Esophagus muscularis mucosa (tissue), 4 donors: ENCODE measurements at places on chromosomes 16 and 17. TPM values are rescaled to one million over a fixed set of nuclear protein-coding genes. Genes with fewer than 3 reads are reported as not detected.

GRCh38 chr17:6435968-6436367 lies 1.0 kb upstream of the AIPL1 start:
- H3K27me3 ChIP-seq: peaks cover 52% of the 10 kb centered on the region
- DNase-seq: no peak
- no peaks in the 10 kb centered on the region for H3K36me3 ChIP-seq

DNA sequence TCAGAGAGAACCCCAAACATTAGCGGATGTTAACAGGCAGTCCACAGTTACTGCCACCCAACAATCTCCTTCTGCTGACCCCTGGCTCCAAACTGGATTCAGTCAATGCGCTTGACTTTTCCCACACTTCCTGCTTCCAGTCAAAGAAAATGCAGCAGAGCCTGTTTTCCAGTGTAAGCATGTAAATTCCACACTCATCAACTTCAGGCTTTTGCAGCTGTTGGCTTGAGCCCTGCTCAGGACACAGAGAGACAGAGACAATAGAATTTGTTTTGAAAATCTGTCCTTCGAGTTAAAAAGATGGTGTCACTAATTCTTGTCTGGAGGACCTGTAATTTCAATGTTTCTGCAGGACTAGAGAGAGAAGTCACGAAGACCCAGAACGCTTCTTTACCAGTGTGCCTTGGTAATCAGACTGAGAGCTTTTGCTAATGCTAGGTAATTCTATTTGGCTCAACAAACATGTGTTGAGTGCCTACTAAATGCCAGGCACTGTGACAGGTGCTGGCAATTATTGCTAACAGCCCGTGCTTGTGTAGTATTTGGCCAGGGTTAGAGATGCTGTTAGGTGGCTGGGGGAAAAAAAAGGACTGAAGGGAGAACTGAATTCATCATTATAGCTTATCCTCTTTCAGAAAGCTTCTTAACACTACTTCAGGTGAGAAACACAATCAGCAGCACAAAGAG lies 32.5 kb downstream of the HOXB1 start:
- no peaks in the 10 kb centered on the region for H3K27me3 ChIP-seq
- H3K36me3 ChIP-seq: no peaks in the 10 kb centered on the region
- no peak for DNase-seq
- peaks cover 18% of the 10 kb centered on the region for H3K4me1 ChIP-seq
- no peak overlapping the region for H3K27ac ChIP-seq
- H3K4me3 ChIP-seq: no peak overlapping the region

GRCh38 chr17:3877220-3877619 lies 15.6 kb downstream of the CAMKK1 start:
- no peak overlapping the region for H3K27ac ChIP-seq
- H3K4me1 ChIP-seq: peaks cover 14% of the 10 kb centered on the region
- no peak overlapping the region for H3K4me3 ChIP-seq
- no peaks in the 10 kb centered on the region for H3K27me3 ChIP-seq
- H3K36me3 ChIP-seq: peaks cover 20% of the 10 kb centered on the region
- no peak for DNase-seq

- no peak for DNase-seq
- peaks cover 61% of the 10 kb centered on the region for H3K4me1 ChIP-seq
- H3K36me3 ChIP-seq: no peaks in the 10 kb centered on the region
- peak overlapping the region; percentile 77 for H3K27ac ChIP-seq
- H3K4me3 ChIP-seq: peak overlapping the region; percentile 58
Observed at GRCh38 chr16:87491522-87492290, 1.1 kb downstream of the ZCCHC14 start.

GRCh38 chr16:49504626-49505025 lies 131.0 kb downstream of the C16orf78 start:
- H3K27ac ChIP-seq: no peak overlapping the region
- no peak for DNase-seq
- H3K36me3 ChIP-seq: no peaks in the 10 kb centered on the region
- no peaks in the 10 kb centered on the region for H3K4me1 ChIP-seq
- no peak overlapping the region for H3K4me3 ChIP-seq
- H3K27me3 ChIP-seq: no peaks in the 10 kb centered on the region

The UTS2R gene
- total RNA-seq: not detected

DNA sequence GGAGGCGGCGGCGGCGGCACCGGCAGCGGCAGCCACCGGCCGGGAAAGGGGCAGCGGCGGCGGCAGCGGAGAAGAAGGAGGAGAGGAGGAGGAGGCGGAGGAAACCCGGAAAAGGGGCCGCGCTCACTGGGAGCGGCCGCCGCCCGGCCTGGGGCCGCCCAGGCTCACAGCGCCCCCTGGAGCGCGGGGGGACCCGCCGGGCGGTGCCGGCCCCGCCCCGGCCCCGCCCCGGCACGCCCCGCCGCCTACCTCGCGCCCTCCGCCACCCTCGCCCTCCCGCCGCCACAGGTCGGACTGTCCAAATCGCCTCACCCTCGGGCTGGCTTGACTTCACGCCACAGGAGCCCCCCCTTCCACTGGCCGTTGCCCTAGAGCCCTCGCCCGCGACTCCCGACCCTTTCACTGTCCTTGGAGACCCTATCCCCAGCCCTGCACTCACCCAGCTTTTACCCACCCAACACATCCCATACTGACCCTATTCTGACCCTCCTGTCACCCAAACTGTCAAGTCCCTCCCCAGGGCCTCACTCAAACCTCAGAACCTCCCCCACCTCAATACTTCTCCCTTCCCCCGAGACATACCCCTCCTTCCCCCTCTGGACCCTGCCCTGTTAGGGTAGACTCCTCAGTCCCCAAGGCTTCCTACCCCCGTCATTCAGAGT lies at the start of gene CSNK2A2:
TSS of gene CSNK2A2 (minus strand) at position 85 of the 662 bp plus-strand sequence. CDS start 370 bp downstream, outside the sequence.
- peak within 1 kb of the TSS; percentile 64 for H3K27ac ChIP-seq
- no peak for DNase-seq
- H3K4me3 ChIP-seq: peak within 1 kb of the TSS; percentile 83
- peaks cover 29% of the 10 kb centered on the region for H3K4me1 ChIP-seq

DNA sequence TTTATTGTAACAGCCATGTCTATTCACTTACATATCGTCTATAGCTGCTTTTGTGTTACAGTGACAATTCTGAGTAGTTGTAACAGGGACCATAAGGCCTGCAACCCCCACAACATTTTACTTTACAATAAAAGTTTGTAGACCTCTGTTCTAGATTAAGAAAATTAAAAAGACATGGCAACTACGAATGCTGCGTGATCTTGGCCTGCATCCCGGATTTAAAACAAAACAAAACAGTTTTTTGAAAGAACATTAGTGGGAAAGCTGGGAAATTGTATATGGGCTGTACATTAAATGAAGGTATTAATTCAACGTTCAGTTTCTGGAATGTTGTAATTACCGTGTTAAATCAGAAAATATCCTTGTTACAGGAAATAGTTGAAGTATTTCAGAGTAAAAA lies 64.1 kb downstream of the RMI2 start:
- DNase-seq: no peak
- H3K4me3 ChIP-seq: no peak overlapping the region
- no peak overlapping the region for H3K27ac ChIP-seq
- no peaks in the 10 kb centered on the region for H3K4me1 ChIP-seq

The CCL16 gene
- not detected for total RNA-seq

GRCh38 chr17:33302394-33302793 lies 9.3 kb upstream of the ASIC2 start:
- no peaks in the 10 kb centered on the region for H3K36me3 ChIP-seq
- DNase-seq: no peak
- H3K4me1 ChIP-seq: no peaks in the 10 kb centered on the region
- H3K27me3 ChIP-seq: no peaks in the 10 kb centered on the region
- no peak overlapping the region for H3K4me3 ChIP-seq
- H3K27ac ChIP-seq: no peak overlapping the region

DNA sequence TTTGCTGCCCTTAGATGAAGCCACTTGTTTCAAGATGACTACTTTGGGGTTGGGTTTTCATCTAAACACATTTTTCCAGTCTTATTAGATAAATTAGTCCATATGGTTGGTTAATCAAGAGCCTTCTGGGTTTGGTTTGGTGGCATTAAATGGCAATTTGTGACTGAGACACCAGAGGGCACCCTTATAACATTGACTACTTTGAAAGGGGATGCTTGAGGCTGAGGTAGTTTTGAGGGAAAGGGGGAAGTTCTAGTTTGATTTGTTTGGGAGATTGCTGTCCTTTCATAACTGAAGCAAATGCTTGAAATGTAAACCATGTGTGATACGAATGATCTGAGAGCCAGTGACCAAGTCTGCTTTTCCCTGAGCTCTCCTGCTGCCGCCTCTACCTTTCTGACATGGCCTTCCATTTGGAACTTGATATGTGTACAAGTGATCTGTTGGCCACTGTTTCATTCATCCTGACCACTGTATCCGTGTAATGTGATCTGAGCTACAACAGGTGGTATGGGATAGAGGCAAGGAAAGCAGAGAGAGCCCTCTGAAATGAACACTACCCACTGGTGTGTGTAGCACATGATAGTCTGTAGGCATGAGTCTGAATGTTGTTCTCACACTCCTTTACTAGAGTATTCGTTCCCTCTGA lies 5.8 kb upstream of the RARA start:
- H3K27ac ChIP-seq: peak overlapping the region; percentile 43
- no peak for DNase-seq
- H3K36me3 ChIP-seq: no peaks in the 10 kb centered on the region
- peaks cover 68% of the 10 kb centered on the region for H3K4me1 ChIP-seq
- H3K4me3 ChIP-seq: no peak overlapping the region

- no peaks in the 10 kb centered on the region for H3K36me3 ChIP-seq
- H3K27me3 ChIP-seq: no peaks in the 10 kb centered on the region
- H3K4me3 ChIP-seq: no peak overlapping the region
Observed at GRCh38 chr17:79372470-79373238, 238.2 kb downstream of the RBFOX3 start.

DNA sequence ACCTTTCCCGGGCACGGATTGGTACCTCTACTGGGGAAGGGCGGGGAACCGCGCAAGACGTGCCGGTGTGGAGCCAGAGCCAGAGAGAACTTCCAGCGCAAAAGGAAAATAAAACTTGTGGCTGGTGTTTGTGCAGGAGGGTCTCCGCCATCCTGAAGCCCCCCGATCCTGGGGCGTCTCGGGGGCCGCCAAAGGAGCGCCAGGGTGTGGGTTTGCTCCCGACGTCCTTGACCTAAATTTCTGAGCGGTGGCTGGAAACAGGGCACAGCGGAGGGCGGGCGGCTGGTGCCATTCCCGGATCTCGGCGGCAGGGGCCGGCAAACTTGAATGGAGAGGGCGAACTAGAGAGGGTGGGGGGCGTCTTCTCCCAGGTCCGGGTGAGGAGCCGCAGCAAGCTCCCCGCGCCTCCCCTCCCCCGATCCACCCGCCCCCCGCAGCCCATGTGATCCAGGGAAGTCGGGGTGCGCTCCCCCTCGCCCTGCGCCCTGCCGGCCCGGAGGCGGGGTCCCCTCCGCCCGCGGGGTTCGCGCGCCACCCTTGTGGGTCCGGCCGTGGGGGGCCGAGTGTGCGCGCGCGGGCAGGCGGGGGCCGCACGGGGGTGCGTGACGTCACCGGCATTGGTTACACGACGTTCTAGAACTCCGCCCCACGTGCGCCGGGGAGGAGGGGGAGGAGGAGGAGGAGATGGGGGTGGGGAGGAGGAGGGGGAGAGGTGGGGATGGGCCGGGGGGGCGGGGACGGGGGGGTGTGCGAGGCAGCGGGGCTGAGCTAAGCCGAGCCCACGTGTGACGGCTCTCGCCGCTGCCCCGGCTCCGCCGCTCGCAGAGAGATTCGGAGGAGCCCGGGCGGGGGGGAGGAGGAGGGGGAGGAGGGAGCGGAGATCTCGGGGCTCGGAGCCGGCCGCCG lies at the start of gene MSI2:
TSS of gene MSI2 (plus strand) at position 748 of the 906 bp plus-strand sequence. CDS start 220 bp downstream, outside the sequence.
- peak within 1 kb of the TSS; percentile 99 for H3K27ac ChIP-seq
- peaks cover 15% of the 10 kb centered on the region for H3K4me1 ChIP-seq
- no peaks in the 10 kb centered on the region for H3K36me3 ChIP-seq
- no peaks in the 10 kb centered on the region for H3K27me3 ChIP-seq
- peak; percentile 98 for DNase-seq

- H3K4me3 ChIP-seq: no peak overlapping the region
- no peaks in the 10 kb centered on the region for H3K27me3 ChIP-seq
- DNase-seq: no peak
- H3K4me1 ChIP-seq: no peaks in the 10 kb centered on the region
- H3K27ac ChIP-seq: no peak overlapping the region
Observed at GRCh38 chr16:71648921-71649320, 22.9 kb downstream of the MARVELD3 start.

DNA sequence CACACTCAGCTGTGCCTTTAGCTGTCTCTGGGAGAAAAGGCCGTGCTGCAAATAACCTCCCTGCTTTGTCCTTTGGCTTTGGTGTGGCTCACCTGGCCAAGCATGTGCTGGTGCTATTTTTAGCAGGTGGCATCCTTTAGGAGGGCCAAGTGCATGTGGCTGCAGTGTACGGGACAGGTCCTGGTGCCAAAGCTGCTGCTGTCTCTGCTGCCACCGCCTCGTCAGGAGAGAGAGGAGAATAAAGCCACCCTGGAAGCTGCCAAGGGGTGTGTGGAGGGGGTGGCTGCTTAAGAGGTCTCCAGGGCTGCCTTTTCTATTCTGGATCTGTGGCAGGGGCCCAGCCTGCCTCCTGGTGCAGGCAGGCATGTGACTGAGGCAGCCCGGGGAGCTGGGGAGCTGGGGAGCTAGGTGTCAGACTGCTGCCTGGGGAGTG lies 6.2 kb downstream of the AKAP1 start:
- no peaks in the 10 kb centered on the region for H3K36me3 ChIP-seq
- no peak overlapping the region for H3K4me3 ChIP-seq
- H3K4me1 ChIP-seq: peaks cover 77% of the 10 kb centered on the region
- peak overlapping the region; percentile 98 for H3K27ac ChIP-seq
- H3K27me3 ChIP-seq: no peaks in the 10 kb centered on the region
- no peak for DNase-seq

DNA sequence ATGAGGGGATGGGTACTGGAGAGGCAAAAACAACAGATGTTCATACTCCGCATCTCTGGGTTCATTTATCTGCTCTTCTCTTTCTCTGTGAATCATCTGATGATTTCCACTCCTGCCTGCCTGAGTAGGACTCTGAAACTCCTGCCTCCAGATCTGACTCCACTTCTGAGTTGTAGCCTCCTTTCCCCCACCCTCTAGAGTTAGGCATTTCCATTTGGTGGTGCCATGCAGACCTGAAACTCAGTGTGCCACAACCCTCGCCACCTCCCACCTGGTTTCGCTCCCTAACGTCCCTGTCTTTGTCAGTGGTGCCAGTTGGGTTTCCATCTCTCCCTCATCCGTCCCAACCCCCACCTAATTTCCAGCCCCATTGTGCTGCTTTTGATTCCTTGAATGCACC lies 126.2 kb downstream of the PRKCB start:
- H3K4me1 ChIP-seq: no peaks in the 10 kb centered on the region
- no peaks in the 10 kb centered on the region for H3K27me3 ChIP-seq
- H3K36me3 ChIP-seq: no peaks in the 10 kb centered on the region
- H3K4me3 ChIP-seq: no peak overlapping the region

The WSCD1 gene
- total RNA-seq: 5.3 TPM

- no peaks in the 10 kb centered on the region for H3K27me3 ChIP-seq
- H3K27ac ChIP-seq: no peak overlapping the region
- no peak for DNase-seq
- H3K36me3 ChIP-seq: no peaks in the 10 kb centered on the region
Observed at GRCh38 chr16:31435341-31436220, 7.0 kb downstream of the ZNF843 start.
